Sciatic nerve (tissue), 2 donors: ENCODE measurements at places on chromosomes 2 and 18. TPM values are rescaled to one million over a fixed set of nuclear protein-coding genes. Genes with fewer than 3 reads are reported as not detected.

Gene CNTNAP5
- total RNA-seq = not detected

Gene MC4R
- total RNA-seq = not detected

Gene GREB1L
- total RNA-seq = 2.0 TPM

Gene DPP4
- total RNA-seq = 11.8 TPM

Gene NEU2
- not detected for total RNA-seq

Gene YPEL5
- 78.1 TPM for total RNA-seq

Gene PKDCC
- total RNA-seq = 367 TPM

Gene C2orf42
- 24.4 TPM for total RNA-seq

Gene LRATD1
- total RNA-seq = 3.0 TPM

Gene ALPI
- not detected for total RNA-seq

Gene CCDC85A
- 3.9 TPM for total RNA-seq

Gene SPR
- total RNA-seq = 14.4 TPM

Gene ASIC4
- 0.31 TPM for total RNA-seq

Gene CCDC74B
- total RNA-seq = 7.5 TPM

Gene SLC23A3
- total RNA-seq = 3.3 TPM

Gene USP40
- 61.0 TPM for total RNA-seq

Gene CFAP65
- 0.18 TPM for total RNA-seq

Gene CHRNG
- total RNA-seq = not detected

Gene LONRF2
- 11.4 TPM for total RNA-seq

Gene CIB4
- total RNA-seq = not detected

Gene LYG2
- total RNA-seq = not detected

Gene CCDC141
- 12.3 TPM for total RNA-seq

Gene WIPF1
- total RNA-seq = 107 TPM

Gene CNDP1
- total RNA-seq = 0.31 TPM

Gene PMAIP1
- 1.2 TPM for total RNA-seq

Gene ZNF516
- total RNA-seq = 53.5 TPM

Gene CCDC121
- total RNA-seq = 7.6 TPM

Gene REG3A
- total RNA-seq = 2.3 TPM

Gene ADAM23
- 9.4 TPM for total RNA-seq

Gene WDCP
- total RNA-seq = 11.8 TPM

Gene LPIN2
- total RNA-seq = 40.3 TPM

Gene PPP3R1
- total RNA-seq = 64.0 TPM

Gene HMSD
- total RNA-seq = 7.8 TPM

Gene IL36G
- not detected for total RNA-seq

Gene HAAO
- total RNA-seq = 14.3 TPM

Gene IL37
- total RNA-seq = not detected

Gene DSC1
- total RNA-seq = not detected
